Activated CD4-positive, CD25-positive, alpha-beta regulatory T cell (primary cell): ENCODE measurements at places on chromosomes 6 and 20.

DNA sequence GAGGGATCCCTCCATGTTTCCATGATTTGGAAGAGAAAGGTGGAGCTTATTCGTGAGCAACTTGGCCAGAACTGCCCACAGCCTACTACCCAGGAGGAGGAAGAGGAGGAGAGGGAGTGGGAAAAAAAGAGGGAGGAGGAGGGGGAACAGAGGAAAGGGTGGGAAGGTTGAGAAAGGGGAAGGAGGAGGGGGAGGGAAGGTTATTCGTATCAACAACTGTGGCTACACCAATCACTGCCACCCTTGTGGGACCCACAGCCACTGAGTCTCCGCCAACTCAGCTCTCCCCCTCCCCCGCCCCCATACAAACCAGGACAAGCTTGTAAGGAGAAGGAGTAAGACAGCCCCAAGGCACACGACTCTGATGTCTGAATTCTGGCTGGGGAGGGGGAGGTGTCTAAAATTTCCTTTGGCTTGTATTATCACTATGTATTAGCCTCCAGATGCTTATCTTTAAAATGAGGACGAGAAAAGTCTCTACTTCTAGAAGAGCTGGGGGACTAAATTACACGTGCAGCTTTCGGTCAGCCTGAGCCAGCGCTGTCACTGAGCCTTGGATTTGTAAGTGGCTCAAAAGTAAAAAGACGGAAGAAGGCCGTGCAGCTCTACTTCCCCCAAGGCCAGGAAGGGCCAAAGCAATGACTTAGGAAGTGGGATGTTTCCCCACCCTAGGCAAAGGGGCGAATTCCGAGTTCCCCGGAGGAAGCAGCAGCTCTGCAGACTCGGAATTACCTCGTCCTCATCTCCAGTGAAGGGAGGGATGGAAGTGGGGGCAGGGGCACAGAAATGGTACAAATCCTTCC is 1.0 kb downstream of the FKBP1A start:
- no peak for DNase-seq

GRCh38 chr6:37007340-37008043 is 2.0 kb downstream of the FGD2 start:
- no peak for DNase-seq

GRCh38 chr6:106600329-106600728 is 29.0 kb downstream of the RTN4IP1 start:
- DNase-seq = no peak

DNA sequence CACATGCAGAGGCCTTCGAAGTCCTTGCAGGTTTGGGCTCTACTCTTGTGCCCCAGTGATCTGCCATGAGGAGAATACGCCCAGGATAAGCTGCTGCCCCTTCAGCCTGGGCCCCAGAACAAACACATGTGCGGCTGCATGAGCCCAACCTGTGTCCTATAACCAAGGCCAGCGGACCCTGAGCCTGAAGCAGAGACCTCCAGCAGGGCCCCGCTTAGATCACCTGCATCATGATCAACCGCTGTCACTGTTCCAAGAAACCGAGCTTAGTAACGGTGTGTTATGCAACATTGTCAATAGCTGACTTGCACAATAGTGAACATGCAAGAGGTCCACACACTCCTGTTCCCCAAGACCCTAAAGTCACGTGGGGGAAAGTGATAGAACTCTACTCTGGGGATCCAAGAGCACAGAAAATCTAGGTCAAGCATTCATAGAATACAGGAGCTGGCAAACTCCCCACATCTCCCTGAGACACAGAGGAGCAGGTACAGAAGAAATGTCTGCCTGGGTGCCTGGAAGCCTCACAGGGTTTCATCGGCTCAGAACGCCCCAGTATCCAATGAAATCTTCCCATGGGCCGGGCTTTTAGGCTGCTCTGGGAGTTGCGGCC is 136.2 kb downstream of the BMP7 start:
- DNase-seq = no peak

DNA sequence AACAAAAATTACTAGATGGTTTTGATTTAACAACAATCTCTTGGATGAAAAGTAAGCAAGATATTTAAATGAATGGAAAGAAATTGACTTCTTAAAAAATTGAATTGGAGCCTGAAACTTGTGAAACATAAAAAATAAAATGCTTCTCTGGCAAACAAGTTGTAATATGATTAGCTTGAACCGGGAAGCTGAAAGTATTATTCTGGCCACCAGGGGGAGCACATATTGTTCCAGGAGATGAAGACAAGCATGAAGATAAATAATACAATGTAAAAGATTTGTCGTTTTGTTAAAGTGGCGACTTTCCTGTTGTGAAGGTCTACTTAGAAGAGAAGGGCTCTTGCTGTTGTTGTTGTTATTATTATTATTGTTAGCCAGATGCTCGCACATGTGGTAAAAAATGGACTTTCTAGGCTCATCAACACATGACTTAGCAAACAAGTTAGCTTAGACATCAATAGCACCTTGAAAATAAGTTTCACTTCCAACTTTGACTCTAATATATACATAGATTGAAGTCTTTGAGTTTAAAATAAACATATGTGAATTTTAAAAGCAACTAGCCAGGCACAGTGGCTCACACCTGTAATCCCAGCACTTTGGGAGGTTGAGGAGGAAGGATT is 14.2 kb downstream of the PAX1 start:
- no peak for DNase-seq

- no peak for DNase-seq
These were observed 45.6 kb downstream of the TGM2 start for GRCh38 chr20:38119446-38119845.

- DNase-seq = no peak
These were observed 445.1 kb downstream of the DOK5 start for GRCh38 chr20:54920491-54920890.

GRCh38 chr20:37291724-37292126 is 2.3 kb downstream of the MANBAL start:
- DNase-seq = no peak

- no peak for DNase-seq
These were observed 545.4 kb downstream of the EYS start for GRCh38 chr6:65161661-65162060.

- DNase-seq = no peak
These were observed 56.3 kb upstream of the CD93 start for GRCh38 chr20:23142162-23143050.

DNA sequence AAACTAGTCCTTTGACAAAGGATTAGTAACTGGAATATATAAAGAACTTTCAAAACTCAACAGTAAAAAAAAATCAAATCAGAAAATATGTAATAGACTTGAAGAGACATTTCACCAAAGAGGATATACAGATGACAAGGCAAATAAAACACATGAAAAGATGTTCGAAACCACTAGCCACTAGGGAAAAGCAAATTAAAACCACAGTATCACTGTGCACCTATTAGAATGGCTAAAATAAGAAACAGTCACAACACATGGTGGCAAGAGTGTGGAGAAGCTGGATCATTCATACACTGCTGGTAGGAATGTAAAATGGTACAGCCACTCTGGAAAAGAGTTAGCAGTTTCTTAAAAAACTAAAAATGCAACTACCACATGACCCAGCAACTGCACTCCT is 14.9 kb downstream of the ZBTB2 start:
- no peak for DNase-seq
